CD4-positive, alpha-beta T cell (primary cell): ENCODE measurements at places on chromosomes 4 and X.

- H3K27ac ChIP-seq, result no peak overlapping the region
- H3K4me1 ChIP-seq, result peaks cover 13% of the 10 kb centered on the region
- no peaks in the 10 kb centered on the region for H3K36me3 ChIP-seq
- no peak for DNase-seq
Observed at GRCh38 chr4:48949086-48949485, 37.0 kb upstream of the CWH43 start.

DNA sequence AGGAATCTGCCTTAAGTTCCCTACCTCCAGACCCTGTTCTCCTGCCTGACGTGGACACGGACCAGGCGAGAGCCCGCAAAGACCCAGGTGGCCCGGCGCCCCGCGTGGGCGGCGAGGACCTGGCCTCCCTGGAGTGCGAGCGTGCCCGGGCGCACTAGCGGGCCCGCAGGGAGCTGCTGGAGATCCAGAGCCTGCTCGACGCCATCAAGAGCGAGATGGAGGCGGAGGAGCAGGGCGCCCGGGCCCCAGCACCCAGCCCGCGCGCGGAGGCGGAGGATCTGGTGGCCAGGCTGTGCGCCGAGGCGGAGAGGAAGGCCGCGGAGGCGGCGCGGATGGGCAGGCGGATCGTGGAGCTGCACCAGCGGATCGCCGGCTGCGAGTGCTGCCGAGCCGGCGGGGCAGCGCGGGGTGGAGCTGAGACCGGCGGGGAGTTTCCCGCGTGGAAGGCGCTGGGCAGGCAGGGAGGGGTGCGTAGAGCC, 18.2 kb downstream of the MRFAP1 start:
- DNase-seq, result peak; percentile 33
- H3K27me3 ChIP-seq, result peaks cover under 1% of the 10 kb centered on the region
- no peaks in the 10 kb centered on the region for H3K36me3 ChIP-seq
- H3K4me1 ChIP-seq, result peaks cover 20% of the 10 kb centered on the region

DNA sequence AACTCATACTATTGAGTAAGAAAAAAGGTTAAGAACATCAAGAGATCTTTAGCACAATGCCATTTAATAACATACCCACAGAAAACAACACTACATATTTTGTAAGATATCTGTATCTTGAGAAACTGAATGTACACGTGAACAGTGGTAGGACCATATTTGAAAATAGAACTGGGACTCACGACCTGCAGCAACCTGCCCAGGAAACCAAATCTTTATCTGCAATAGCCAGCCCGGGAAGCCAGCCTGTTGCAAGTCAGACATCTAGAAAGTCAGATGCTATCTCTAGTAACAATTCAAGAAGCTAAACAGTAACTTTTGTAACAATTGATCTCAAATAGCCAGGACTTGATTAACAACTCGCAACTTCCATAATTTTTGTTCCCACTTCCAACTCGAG, 52.6 kb upstream of the SOD3 start:
- H3K36me3 ChIP-seq, result no peaks in the 10 kb centered on the region
- DNase-seq, result no peak
- no peak overlapping the region for H3K4me3 ChIP-seq
- no peaks in the 10 kb centered on the region for H3K4me1 ChIP-seq

- no peak overlapping the region for H3K27ac ChIP-seq
- H3K27me3 ChIP-seq, result peaks cover 15% of the 10 kb centered on the region
- no peaks in the 10 kb centered on the region for H3K36me3 ChIP-seq
Observed at GRCh38 chr4:185096032-185096653, 46.9 kb upstream of the SLC25A4 start.

DNA sequence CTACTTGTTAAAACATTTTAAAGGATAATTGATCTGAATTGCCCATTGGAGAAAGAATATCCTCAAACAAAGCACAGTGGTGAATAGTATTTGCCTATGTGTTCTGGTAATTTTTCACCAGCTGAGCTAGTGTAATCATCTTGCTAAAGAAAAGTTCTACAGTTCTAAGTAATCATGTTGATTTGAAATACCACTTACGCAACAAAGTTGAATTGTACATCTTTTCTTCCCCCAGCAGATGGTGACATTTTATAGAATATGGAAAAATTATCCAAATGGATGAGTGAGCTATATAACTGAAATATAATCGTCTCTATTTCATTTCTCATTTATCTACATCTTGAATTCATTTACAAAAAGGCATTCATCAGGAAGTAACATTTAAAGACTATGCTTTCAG, 9.7 kb upstream of the ZNF674 start:
- no peaks in the 10 kb centered on the region for H3K27me3 ChIP-seq
- DNase-seq, result no peak
- H3K36me3 ChIP-seq, result no peaks in the 10 kb centered on the region
- H3K4me3 ChIP-seq, result no peak overlapping the region
- no peaks in the 10 kb centered on the region for H3K4me1 ChIP-seq
- no peak overlapping the region for H3K27ac ChIP-seq

DNA sequence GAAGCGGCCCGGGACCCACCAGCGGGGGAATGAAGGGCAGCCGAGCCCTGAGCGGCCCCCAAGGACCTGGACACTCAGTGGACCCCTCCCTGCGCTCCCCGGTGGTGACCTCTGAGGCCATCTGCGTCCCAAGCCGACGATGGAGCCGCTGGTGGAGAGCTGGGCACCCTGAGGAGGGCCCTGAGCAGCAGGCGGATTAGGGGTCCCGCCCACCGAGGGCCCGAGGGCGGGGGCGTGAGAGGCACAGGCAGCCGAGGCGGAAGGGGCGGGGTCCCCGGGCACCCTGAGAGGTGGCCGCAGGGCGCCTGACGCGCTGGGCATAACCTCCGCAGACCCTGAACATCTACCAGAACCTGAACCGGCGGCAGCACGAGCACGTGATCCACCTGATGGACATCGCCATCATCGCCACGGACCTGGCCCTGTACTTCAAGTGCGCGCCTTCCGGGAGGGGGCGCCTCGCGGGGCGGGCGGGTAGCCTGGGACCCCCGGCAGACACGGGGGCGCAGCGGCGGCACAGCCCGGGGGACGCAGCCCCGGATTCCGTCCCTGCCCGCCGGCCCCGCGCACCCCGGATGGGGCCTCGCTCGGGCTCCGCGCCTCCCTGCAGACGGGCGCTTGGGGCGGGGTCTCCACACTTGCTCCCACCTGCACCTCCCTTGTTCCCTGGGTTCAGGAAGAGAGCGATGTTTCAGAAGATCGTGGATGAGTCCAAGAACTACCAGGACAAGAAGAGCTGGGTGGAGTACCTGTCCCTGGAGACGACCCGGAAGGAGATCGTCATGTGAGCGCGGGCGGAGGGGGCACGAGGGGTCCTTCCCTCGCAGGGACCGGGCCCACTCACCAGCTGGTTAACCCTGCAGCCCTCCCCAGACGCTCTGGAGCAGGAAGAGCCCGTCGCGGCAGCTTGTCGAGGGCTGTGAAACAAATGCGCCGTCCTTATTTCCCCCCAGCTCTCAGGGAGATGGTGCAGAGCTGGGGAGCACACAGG, 10.3 kb downstream of the ATP5ME start:
- DNase-seq, result peak; percentile 62
- H3K4me3 ChIP-seq, result peak overlapping the region; percentile 86
- H3K27ac ChIP-seq, result peak overlapping the region; percentile 62
- H3K4me1 ChIP-seq, result peaks cover 22% of the 10 kb centered on the region

DNA sequence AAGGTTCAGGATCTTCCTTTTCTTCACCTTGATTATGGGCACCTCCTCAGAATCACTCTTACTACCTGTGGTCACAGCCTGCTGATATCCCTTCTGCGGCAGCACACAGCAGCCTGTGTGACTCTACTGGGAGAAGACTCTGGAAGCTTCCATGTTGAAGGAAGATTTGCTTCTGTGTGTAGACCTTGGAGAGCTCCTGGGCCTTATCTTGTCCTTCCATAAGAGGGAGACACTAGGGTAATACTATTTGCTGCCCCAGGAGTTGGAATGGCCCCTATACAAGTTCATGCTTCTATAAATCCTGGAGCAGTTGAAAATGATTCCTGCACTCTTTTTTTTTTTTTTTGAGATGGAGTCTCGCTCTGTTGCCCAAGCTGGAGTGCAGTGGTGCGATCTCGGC, 10.2 kb upstream of the SUPT20HL1 start:
- no peaks in the 10 kb centered on the region for H3K36me3 ChIP-seq
- no peak overlapping the region for H3K27ac ChIP-seq
- H3K4me3 ChIP-seq, result no peak overlapping the region
- no peaks in the 10 kb centered on the region for H3K27me3 ChIP-seq
- no peaks in the 10 kb centered on the region for H3K4me1 ChIP-seq

DNA sequence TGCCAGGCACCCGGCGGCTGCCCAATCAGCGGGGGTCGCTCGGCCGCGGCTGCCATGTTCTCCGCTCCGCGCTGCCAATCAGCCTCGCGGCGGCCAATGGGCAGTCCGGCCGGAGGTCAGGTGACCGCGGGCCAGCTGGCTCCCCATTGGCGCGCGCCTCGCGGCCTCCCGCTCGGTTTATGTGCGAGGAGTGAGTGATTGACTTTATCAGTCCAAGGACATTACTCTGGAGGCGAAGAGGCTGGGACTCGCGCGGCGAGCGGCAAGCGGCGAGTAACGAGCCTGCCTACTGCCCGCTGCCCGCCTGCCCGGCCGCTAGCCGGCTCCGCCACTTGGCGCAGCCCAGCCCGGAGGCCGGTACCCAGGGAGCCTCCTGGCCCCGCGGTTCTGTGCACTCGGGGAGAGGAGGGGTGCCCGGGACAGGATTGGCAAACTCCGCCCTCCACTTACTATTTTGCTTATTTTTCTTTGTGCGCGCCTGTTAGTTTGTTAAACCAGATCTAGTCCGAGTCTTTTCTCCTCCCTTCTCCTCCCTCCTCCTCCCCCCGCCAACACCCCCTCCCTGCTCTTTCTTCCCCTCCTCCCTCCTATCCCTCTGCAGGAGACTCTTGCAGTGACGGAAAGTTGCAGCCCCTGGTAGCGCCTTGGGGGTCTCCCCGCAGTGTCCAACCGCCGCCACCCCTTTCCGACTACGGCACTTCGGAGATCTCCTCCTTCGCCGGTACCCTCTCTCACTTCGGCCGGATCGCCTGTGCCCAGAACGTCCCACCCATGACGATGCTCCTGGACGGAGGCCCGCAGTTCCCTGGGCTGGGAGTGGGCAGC, at the start of gene ZIC3:
Gene ZIC3 (plus strand): TSS at position 207 of the 825 bp plus-strand sequence. CDS start 565 bp downstream, at position 772.
- H3K36me3 ChIP-seq, result no peaks in the 10 kb centered on the region
- H3K4me3 ChIP-seq, result no peak within 1 kb of the TSS
- H3K27me3 ChIP-seq, result peaks cover 77% of the 10 kb centered on the region
- H3K4me1 ChIP-seq, result peaks cover 33% of the 10 kb centered on the region
- DNase-seq, result no peak
- no peak within 1 kb of the TSS for H3K27ac ChIP-seq

GRCh38 chrX:54320067-54320466, 37.8 kb downstream of the WNK3 start:
- H3K4me3 ChIP-seq, result no peak overlapping the region
- H3K27ac ChIP-seq, result no peak overlapping the region
- H3K36me3 ChIP-seq, result no peaks in the 10 kb centered on the region

- no peaks in the 10 kb centered on the region for H3K36me3 ChIP-seq
- no peaks in the 10 kb centered on the region for H3K4me1 ChIP-seq
- no peak overlapping the region for H3K4me3 ChIP-seq
- DNase-seq, result no peak
- H3K27me3 ChIP-seq, result no peaks in the 10 kb centered on the region
Observed at GRCh38 chr4:53764761-53765490, 173.6 kb upstream of the LNX1 start.

- DNase-seq, result no peak
- peaks cover 16% of the 10 kb centered on the region for H3K36me3 ChIP-seq
- H3K4me1 ChIP-seq, result peaks cover 51% of the 10 kb centered on the region
- H3K27ac ChIP-seq, result peak overlapping the region; percentile 79
Observed at GRCh38 chrX:56765811-56766553, 36.9 kb downstream of the NBDY start.

- no peak overlapping the region for H3K27ac ChIP-seq
- no peak for DNase-seq
- peaks cover 9% of the 10 kb centered on the region for H3K4me1 ChIP-seq
- no peaks in the 10 kb centered on the region for H3K36me3 ChIP-seq
- H3K27me3 ChIP-seq, result no peaks in the 10 kb centered on the region
Observed at GRCh38 chrX:79330022-79330421, 37.1 kb downstream of the ITM2A start.

DNA sequence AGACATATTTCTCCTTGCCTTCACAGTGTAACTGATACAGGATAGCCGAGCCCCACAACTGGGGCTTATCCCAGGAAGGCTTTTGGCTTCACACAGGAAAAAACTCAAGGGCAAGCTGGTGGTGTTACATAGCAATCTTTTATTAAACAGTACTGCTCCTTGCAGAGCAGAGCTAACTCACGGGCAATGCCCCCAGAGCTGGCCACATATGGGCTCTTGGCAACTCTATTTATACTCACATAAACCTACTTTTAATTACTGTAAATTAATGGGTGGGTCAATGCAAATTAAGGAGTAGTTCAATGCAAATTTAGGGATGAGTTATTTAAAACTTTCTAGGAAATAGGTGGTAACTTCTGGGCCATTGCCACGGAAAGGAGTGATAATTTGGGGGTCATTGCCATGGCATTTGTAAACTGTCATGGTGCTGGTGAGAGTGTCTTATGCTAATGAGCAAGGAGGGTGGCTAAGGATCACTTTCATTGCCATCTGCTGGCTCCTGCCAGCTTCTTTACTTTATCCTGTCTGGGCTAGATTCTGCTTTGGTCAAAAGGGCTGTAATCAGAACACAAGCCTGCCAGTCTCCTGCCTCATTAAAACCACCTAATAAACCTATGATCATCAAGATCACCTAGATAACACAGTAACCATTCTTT, 288.8 kb downstream of the CENPC start:
- H3K36me3 ChIP-seq, result no peaks in the 10 kb centered on the region
- H3K27me3 ChIP-seq, result no peaks in the 10 kb centered on the region
- no peak overlapping the region for H3K27ac ChIP-seq

DNA sequence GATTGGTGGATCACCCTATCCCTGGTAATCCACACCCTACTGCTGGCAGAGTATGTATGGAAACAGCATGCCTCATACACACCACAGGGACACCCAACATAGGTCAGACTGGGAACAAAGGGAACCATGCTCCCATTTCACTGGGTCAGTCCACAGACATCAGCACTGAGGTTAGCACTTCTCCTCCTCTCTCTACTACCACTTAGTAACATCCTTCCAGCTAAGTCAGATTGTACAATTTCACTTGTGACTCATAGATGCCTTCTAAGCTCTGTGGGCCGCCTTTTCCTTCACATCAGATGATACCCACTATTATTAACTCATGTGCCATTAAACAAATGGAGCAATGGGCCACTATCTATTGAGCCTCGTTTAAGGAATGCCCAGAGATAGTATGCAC, 15.5 kb upstream of the ZXDA start:
- no peaks in the 10 kb centered on the region for H3K4me1 ChIP-seq
- H3K36me3 ChIP-seq, result no peaks in the 10 kb centered on the region
- H3K4me3 ChIP-seq, result no peak overlapping the region
- no peak overlapping the region for H3K27ac ChIP-seq
- no peak for DNase-seq
- no peaks in the 10 kb centered on the region for H3K27me3 ChIP-seq

DNA sequence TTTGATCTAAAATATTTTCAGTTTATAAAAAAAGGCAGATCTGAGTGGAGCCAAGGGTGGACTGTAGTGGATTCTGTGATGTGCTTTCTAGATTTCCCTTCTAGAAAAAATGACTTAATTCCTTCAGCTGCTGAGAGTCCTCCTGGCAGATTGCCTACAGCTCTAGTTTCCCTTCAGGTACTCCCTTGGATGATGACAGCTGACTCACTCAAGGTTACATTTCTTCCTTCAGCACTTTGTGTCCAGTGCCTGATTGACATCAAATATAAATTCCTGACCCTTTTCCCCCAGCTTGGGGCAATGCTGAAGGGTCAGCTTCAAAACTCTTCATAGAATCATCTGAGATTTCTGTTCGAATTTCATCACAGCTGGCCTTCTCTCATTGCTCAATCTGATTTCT, 161.7 kb downstream of the EMCN start:
- no peak for DNase-seq
- H3K36me3 ChIP-seq, result no peaks in the 10 kb centered on the region
- H3K27ac ChIP-seq, result no peak overlapping the region
- no peaks in the 10 kb centered on the region for H3K27me3 ChIP-seq
- H3K4me3 ChIP-seq, result no peak overlapping the region
